Esophagus squamous epithelium (tissue), 5 donors: ENCODE measurements at places on chromosomes 1 and 21. TPM values are rescaled to one million over a fixed set of nuclear protein-coding genes. Genes with fewer than 3 reads are reported as not detected.

DNA sequence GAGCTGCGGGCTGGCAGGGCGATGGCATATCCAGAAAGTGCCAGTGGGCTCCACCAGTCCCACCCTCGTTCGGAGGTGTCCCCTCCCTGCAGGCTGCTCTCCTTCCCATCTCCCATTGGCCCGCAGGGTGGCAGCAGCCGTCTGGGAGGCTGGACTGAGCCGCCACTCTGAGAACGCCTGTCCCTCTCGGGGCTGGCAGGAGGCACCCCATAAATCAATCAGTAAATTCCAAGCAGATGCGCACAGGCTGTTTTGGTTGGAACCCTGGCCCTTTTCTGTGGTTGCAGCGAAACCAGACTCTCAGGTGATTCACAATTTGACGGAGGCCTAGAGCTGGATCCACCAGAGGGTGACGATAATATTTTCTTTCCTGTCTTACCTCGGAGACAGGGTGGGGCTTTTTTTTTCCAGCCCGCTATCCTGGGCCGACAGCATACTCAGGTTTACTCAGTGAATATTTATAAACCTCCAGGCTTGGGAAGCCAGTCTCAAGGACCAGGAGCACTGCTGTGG lies 99.7 kb downstream of the GLIS1 start:
- DNase-seq, result no peak

- no peak for DNase-seq
These were observed 87.2 kb downstream of the TGFBR3 start for GRCh38 chr1:91798740-91799139.

Gene AGT
- total RNA-seq, result 0.21 TPM

GRCh38 chr1:61182049-61182448 lies 99.7 kb downstream of the NFIA start:
- DNase-seq, result no peak

Gene AIRE
- total RNA-seq, result not detected

DNA sequence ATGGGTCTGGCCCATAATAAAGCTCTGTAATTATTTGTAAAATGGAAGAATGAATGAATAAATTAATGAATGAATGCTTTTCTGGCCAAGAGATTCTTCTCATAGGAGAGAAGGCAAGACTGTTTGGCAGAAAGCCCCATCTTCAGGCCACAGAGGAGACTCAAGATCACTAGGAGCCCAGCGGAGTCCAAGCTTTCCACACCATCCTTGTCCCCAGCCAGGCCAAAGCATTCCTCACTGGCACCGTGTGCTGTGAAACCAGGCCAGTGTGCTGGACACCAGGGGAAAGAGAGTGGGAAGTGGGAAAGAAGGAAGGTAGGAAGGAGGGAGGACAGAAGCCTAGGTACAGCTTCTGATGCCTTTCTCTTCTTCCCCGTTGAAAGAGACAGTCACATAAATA lies 86.4 kb downstream of the PLXNA2 start:
- no peak for DNase-seq

DNA sequence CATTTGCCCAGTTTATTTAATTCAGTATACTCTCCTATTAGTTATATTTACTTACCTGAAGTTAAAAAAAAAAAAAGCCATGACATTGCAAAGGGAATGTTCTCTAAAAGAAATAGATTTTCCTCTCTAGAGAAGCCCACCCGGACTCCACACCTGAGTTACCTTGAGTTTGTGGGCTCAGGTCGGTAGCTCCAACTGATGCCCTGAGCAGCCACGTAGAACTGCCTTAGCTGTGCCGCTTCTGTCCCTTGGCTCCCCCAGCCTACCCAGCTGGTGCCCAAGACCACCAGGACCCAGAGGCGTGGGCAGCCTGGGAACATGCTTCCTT lies 250 bp downstream of the F5 start:
- no peak for DNase-seq

DNA sequence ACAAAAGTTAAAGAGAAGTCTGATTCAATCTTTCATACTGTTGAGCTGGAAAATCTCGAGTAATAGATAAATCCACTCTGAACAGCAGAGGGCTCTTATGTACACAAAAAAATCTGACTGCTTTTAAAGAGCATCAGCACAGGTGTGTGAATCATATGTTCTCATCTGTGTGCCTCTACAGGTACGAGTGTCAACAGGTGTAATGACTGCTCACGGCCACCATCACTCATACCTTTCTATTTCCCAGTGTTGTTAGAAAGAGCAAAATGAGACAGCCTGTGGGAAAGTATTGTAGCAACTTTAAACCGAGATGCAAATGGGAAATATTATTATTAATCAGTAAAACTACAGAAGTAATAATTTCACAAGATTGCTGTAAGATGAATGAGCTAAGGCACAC lies 49.0 kb upstream of the SCAF4 start:
- DNase-seq, result no peak

DNA sequence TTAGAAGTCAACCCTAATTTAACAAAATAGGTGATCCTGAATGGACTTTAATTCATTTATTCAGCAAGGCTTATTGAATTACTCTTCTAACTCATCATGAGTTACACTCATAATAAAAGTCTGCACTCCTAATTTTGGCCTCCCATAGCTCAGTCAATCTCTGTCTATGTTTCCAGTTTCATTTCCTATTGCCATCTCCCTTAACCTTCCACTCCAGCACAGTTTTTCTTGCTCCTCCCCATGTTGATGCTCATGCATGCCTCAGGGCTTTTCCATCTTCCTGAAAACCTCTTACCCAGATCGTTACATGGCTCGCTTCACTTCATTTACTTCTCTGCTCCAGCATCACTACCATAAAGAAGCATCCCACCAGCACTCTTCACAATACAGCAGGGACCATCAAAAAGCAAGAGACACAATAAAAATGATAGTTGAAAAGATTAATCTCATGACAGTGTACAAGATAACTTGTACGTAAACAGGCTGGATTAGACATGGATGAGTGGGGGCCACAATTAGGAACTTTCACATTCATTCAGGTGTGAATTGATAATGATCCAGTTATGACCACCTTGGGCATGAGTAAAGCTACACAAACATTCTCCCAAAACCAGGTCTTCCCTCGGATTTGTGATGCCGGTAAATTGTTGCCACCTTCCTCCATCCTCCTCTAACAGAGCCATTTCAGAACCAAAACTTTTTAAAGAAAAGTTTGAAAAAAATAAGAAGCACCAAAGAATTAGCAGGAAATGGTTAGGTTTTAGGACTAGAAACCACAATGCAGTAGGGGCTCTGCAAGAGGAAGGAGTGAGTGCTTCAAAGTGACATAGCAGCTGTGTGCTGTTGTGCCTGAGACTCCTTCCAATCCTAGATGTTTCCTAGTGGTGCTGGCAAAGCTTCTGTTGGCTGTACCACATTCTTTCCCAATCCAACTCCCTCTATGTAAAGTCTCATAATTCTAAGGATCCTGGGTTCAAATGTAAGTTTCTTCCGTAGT lies 89.8 kb downstream of the OLFML2B start:
- DNase-seq, result no peak

Gene AMY1B
- total RNA-seq, result not detected
